Mesenteric fat pad (tissue), 1 donor: ENCODE measurements at places on chromosomes 1 and 21. TPM values are rescaled to one million over a fixed set of nuclear protein-coding genes. Genes with fewer than 3 reads are reported as not detected.

Gene LCE3E
- total RNA-seq = not detected

Gene RNF186
- not detected for total RNA-seq

DNA sequence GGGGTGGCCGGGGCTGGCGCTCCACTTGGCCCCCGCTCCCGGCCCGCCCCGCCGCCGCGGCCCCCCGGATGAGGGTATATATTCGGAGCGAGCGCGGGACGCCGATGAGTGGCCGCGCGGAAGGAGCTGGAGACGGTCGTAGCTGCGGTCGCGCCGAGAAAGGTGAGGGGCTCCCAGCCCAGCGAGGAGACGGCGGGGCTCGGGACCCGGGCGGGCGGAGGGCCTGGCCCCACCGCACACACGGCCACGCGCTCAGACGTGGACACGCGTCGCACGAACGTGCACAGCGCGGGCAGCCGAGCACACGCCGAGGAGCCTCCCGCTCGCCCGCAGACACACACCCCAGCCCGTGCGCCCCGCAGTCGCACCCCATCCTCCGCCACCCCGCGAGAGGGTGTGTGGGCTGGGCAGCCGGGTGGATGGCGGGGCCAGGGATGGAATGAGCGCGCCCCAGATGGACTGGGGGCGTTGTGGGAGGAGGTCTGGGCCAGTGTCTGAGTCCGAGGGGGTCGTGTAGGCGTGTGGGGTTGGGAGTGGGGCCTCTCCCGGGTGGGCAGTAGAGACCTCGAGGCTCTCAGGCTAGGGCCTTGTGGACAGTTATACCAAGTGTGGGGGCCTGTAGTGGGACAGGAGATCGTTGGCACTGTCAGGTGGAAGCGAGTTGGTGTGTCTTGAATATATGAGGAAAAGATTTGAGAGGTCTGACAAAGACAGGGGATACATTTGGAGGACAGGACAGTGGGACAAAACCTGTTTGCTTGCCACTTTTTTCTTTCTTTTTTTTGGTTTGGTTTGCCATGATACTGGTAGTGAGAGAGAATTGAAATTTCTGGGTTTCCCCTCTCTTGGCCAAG, at the start of gene UAP1:
Gene UAP1 (plus strand): TSS at position 107 of the 854 bp plus-strand sequence. CDS start 4,347 bp downstream, outside the sequence.
- no peak for DNase-seq

DNA sequence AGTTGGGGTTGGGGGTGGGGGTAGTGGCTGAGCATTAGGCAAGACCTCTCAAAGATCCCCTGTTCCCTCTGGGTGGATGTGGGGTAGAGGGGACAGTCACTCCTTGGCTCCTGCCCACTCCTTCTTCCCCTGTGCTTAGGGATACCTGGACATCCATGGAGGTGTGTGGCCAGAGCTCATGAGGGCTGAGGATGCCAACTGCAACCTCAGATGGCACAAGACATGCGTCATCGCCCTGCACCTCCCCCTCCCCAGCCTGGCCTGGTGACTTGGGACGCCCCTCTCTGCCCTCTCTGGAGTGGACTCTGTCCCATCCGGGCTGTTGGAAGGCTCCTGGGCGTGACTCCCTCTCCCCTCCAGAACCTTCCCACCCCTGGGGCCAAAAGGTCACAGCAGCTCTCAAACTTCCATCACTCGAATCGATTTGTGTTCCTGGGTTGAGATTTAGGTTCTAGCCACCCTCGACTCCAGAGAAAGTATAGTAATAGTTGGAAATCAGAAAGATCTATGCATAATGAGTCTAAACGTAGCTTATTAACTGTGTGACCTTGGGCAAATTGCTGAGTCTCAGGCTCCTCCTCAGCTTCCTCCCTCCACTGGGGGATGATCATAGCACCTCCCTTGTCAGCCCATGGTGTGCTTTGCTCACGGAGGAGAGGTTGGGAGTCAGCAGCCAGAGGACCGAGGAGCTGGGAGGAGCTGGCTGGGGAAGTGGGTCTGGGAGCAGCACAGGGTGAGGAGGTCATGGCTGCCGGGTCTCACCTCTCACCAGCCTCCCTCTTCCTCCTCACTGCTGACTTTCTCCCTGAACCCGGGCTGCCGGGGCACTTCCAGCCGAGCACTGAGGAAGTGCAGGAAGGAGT, 2.2 kb upstream of the PTPN7 start:
- no peak for DNase-seq

- no peak for DNase-seq
Measured at GRCh38 chr1:82386365-82387011, 585.8 kb downstream of the ADGRL2 start.
